ENCODE measurements at places on chromosomes 6 and 20.
A peak's percentile ranks its signal among the peaks of the same experiment; 100 is the strongest.

DNA sequence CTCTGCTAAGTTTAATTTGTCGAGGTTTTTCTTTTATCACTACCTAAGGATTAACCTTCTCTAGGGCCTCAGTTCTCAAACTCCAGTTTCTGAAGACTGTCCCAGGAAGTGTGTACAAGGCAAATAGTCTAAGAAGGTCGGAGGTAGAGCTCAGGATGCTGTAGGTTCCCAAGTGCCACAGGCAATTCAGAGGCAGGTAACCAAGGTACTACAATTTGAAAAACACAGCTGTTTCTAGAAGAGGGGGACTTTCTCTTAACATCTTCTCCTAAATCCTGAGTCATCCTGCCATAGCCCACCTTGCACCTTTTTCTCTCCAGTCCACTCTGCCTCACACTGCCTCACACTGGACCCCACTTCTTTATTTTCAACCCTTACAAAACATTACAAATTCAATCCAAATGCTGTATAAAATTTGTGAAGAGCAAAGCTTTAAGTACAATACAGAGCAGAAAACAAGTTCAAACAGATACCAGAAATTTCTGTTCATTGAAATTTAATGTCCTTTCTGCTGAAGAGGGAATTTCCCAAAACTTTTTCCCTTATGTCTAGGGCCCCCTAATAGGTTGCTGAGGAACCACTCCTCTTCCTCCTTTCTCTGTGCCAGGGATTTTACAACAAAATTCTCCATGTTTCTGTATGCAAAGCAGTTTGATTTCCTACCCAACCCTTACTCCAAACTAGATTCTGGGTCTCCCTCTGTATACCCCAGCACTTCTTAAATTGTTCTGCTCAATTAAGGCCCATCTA is 43.0 kb downstream of the FRK start:
- DNase-seq = no peak

DNA sequence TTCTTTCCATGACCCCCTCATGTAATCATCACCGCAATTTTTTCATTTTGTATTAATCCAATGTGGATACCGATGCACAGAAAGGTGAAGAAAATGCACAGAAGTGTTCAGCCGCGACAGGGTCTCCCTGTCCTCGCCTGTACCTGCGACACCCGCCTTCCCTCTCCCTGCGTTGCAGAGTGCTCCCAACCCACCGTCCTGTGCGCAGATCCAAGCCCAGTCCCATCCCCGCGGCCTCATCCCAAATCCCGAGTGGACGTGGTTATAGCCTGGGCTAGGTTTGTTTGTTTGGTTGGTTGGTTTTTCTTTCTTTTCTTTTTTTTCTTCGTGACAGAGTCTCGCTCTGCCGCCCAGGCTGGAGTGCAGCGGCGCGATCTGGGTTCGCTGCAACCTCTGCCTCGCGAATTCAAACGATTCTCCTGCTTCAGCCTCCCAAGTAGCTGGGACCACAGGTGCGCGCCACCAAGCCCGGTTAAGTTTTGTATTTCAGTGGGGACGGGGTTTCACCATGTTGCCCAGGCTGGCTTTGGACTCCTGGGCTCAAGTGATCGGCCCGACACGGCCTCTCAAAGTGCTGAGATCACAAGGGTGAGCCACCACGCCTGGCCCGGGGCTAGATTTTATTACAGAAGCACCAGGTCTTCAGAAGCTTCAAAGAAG is 536 bp upstream of the RAET1G start:
- DNase-seq = no peak

GRCh38 chr6:108948181-108948661 is 100.0 kb downstream of the ARMC2 start:
- DNase-seq = no peak

GRCh38 chr20:8515810-8516435 is 383.9 kb downstream of the PLCB1 start:
- DNase-seq = no peak

DNA sequence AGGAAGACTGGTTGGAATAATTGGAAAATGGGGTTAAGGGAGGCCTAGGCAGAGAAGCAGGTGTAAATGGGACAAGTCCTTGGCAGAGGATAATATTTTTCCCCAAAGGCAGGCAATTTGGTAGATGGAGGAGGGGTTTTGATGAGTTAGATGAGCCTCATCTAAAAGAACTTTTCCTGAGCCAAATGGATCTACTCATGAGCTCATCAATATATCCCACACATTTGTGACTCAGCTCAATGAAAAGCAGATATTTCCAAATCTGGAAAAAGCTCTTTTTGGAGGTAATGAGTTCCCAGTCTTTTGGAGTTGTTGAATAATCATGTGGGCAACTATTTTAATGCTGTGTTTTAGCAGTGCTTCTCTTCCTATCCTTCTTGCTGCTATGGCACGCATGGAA is 685.5 kb upstream of the CITED2 start:
- no peak for DNase-seq

DNA sequence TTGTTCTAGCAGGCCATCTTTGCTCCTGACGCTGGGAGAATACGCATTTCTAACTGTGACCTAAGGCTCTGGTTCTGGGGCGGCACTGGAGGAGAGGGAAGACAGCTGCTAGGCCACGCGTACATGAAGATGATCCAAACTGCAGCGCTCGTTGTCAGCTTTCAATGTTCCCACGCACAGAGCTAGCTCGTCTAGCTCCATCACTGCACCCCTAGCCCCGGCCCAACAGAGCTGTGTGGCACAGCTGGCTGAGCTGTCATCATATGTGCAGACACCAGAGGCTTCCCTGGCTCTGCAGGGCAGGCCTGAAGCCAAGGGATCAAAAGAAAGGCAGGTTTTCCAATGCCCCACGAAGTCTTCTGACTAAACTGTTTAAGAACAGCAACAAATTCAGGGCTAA is 124.7 kb downstream of the IRF4 start:
- no peak for DNase-seq

- no peak for DNase-seq
These were observed 151.6 kb downstream of the BACH2 start for GRCh38 chr6:90144928-90145555.

GRCh38 chr6:90190752-90191395 is 105.8 kb downstream of the BACH2 start:
- DNase-seq = no peak

GRCh38 chr6:24931296-24931695 is 4.5 kb downstream of the RIPOR2 start:
- no peak for DNase-seq

GRCh38 chr6:112155886-112156285 is 68.5 kb downstream of the FAM229B start:
- no peak for DNase-seq

GRCh38 chr6:55557146-55557545 is 21.8 kb downstream of the HMGCLL1 start:
- no peak for DNase-seq

DNA sequence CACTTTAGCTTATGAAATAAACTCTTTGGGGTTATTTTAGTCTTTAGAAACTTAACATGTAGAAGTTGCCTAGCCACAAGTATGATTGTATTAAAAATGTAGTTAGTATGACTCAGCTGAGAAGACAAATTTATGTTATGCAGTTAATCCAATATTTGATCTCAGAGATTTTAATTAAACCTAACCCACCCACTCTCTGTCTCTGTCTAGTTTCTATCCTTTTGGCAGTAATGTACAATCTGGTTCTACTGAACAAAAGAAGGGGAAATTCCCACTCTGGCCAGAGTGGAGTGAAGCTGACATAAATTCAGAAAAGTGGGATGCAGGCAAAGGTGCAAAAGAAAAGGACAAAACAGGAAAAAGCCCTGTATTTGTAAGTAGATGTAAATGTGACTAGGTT is 36.4 kb downstream of the ADGB start:
- DNase-seq = no peak

DNA sequence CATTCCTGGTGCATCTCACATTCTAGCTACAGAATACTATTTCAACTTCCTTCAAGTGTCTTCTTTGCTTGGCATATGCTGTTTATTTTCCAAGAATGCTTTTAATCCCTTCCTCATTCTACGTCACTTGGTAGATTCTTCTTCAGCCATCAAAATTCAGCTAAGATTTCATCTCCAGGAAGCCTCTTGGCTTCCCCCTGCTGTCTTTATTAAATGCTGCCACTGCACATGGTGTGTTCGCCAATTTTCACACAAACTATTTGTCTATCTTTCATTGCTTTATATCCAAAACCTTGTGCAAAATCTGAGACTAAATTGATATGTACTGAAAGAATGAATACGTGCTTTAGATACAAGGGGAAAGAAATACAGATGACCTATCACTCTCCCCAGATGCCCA is 253.0 kb downstream of the RFPL4B start:
- no peak for DNase-seq

DNA sequence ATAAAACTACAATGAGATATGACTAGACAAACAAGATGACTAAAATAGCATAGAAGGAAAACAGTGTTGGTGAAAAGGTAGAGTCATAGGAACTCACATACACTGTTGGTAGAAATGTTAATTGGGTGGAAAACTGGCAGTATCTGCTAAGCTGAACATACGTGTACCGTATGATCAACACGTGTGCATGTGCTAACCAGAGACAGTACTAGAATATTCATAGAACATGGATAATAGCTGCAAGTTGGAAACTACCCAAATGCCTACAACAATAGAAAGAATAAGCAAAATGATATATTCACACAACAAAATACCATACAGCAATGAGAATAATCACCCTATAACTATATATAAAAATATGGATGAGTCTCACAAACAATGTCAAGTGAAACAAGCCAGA is 184.0 kb downstream of the IBTK start:
- DNase-seq = no peak

- no peak for DNase-seq
These were observed 13.2 kb downstream of the CRYBG1 start for GRCh38 chr6:106373502-106374239.

GRCh38 chr20:1830240-1830639 is 65.0 kb upstream of the SIRPA start:
- DNase-seq = peak; percentile 93

- DNase-seq = no peak
These were observed 174.9 kb upstream of the C6orf118 start for GRCh38 chr6:165484178-165484889.

GRCh38 chr20:64133951-64134407 is 26.6 kb upstream of the NPBWR2 start:
- no peak for DNase-seq

- DNase-seq = no peak
These were observed 272.6 kb downstream of the TSHZ2 start for GRCh38 chr20:53244711-53245110.

DNA sequence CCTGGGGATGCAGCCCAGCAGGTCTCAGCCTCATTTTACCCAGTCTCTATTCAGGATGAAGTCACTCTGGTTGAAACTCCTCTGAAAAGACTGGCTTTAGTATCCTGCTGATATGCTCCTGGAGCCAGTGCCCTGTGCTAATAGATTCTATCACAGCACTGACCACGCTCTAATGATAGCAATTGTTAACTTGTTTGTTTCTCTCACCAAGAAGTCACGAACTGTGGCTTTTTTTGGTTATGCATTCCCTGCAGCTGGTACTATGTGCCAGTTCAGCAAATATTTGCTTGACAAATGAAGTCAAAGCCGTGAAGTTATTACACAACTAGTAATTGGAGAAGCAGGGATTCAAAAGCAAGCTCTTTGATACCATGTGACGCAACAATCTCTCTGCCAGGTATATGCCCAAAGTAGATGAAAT is 754.6 kb downstream of the KIF16B start:
- no peak for DNase-seq

- DNase-seq = no peak
These were observed 229.8 kb downstream of the HIVEP2 start for GRCh38 chr6:142714951-142715785.

DNA sequence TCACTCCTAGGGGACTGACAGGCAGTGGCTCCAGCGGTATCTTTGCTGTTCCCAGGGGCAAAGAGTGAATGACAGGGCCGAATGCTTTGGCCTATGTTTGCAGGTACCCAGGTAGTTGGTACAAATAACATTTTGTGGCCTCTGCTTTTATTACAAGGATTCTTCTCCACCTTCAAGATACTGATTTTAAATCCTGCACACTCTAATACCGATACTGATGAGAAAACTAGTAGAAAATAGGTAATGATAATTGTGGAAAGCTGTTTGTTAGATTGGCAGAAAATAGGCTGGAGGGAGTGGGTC is 772 bp downstream of the HINT3 start:
- DNase-seq = no peak

GRCh38 chr6:87102151-87102621 is 7.3 kb upstream of the CGA start:
- DNase-seq = no peak

- no peak for DNase-seq
These were observed 44.8 kb downstream of the UBE2V1 start for GRCh38 chr20:50068041-50068651.

DNA sequence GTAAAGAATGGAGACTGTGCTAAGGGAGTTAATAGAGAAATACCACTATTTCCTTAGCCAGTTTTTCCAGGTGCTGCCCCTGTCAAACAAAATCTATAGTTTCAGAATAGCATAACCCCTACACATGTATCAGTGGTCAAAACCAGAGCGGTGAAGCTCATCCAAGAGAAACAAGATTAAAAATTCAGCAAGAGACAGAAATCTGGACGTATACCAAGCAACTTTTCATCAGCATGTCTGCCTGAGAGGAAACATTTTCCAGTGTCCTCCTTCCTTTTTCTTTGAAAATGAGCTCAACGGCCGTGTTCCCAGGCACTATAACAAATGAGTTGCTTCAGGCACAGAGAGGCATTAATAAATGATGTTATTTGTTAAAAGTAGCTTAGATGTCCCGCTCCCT is 416.5 kb downstream of the BCKDHB start:
- DNase-seq = peak; percentile 39

GRCh38 chr20:7449269-7449668 is 491.0 kb downstream of the HAO1 start:
- no peak for DNase-seq

DNA sequence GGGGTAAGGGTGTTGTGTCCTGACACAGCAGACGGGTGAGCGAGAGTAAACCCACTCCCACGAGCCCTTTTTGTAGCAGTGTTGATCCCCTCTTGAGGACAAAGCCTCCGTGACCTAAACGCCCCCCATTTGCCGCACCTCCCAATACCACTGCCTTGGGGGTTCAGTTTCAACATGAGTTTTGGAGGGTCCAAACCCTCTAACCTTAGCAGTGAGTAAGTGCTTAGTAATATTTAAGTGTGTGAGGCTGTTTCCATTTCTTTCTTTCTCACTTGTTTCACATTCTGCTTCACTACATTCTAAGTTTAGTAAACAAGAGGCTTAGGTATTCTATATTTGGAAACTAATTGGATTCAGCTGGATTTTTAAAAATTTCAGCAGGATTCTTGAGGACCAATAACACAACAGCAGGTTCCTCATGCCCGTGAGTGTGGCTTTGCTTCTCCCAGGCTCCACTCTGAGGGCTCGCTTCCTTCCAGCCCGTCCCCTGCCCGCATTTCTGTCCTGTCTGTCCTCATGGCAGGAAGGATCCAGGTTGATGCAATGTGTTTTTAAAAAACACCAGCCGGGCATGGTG is 41.2 kb downstream of the SNX9 start:
- DNase-seq = no peak

- DNase-seq = peak; percentile 3
These were observed 184.8 kb downstream of the ZNF217 start for GRCh38 chr20:53408691-53409446.

DNA sequence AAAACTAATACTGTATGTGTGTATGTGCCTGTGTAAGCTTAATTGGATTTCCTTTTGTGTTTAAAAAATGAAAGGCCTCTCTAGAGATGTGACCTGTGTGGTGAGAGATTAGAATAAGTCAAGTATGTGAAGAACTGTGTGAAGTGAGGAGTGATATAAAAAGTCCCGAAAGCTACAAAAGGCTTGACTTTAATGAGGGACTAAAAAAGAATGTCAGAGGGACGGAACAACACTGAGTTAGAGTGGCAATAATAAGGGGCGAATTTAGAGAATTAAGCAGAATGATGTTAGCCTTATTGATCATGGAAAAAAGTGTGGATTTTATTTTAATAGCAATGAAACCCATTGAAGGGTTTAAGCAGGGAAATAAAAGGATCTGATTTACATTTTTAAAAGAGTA is 1281.2 kb upstream of the ADGRB3 start:
- no peak for DNase-seq

Measured in skeletal muscle cell (primary cell).